ENCODE measurements at places on chromosomes 7 and 10.

GRCh38 chr7:49150486-49150885, 226.1 kb downstream of the CDC14C start:
- no peak for DNase-seq

DNA sequence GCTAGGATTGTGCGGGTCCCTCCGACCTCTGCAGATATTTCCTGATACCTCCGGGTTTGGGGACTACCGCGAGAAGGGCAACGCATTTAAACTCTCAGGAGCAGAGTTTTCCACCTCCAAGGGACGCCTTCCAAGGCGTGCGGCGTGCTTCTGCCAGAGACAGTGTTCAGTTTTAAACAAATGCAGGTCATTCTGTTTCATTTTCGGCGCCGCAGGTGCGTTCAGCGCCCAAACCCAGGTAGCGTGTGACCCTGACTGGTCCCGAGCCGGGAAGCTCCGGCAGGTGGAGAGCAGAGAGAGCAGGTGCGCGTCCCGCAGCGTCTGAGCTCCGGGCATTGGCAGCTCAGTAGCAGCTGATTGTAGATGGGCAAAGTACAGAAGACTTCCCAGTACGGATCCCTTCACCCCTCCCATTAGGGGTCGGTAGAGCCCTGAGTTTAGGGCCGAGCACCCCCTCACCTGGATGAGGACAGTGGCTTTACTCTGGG, 1.4 kb upstream of the CYP26A1 start:
- DNase-seq, result no peak

- DNase-seq, result no peak
These were observed 153.3 kb downstream of the ELMO1 start for GRCh38 chr7:37295401-37295800.

DNA sequence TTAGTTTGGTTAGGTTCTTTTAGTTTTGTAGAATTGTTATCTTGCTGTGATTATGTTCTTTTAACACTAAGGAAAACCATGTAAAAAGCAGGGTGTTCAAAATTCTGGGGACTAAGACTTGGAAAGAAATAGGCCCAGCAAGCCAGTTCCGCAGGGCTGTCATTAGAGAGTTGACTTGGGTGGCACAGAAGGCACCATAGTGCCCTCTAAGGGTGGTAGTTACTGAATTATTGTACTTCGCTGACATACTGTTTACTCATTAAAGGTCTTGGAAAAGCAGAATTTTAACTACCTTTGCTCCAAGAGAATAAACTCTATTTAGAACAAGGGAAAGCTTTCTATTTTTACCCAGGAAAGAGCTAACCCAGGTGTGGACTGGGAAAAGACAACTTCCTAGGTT, 86.5 kb downstream of the OTUD1 start:
- DNase-seq, result no peak

DNA sequence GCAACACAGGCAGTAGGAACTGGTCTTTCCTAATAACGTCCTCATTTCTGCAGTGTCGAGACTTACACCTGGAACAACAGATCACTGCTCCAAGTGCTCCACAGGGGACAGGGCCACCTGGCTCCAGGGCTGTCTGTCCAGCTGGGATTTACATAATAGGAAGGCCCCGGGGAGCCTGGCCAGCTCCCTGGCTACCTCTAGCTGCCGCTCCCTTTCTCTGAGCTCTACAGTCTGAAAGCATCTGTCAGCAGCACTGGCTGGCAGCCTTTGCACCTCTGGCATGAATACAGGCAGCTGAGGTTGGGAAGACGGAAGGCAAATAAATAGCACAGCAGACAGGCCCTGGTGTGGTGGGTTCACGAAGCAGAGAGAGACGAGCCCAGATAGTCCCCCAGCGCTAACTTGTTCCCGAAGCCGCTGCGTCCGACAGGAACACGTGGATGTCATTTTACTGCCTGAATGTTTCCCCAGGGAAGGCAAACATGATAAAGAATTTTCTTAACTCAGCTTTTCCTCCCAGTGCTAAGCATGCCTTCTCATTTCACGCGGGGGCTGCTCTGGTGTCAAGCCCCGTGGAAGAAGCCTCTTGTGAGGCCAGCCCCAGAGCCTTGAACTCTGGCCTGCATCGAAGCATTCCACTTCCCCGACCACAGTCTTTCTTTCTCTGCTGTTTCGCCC, 105.4 kb downstream of the ITIH5 start:
- DNase-seq, result no peak

- DNase-seq, result no peak
These were observed 761.9 kb downstream of the TYW1 start for GRCh38 chr7:67758551-67758950.

- DNase-seq, result no peak
These were observed 21.5 kb downstream of the AKR1C8 start for GRCh38 chr10:5163487-5163886.

- DNase-seq, result no peak
These were observed 162.3 kb downstream of the SKIDA1 start for GRCh38 chr10:21363092-21363730.

DNA sequence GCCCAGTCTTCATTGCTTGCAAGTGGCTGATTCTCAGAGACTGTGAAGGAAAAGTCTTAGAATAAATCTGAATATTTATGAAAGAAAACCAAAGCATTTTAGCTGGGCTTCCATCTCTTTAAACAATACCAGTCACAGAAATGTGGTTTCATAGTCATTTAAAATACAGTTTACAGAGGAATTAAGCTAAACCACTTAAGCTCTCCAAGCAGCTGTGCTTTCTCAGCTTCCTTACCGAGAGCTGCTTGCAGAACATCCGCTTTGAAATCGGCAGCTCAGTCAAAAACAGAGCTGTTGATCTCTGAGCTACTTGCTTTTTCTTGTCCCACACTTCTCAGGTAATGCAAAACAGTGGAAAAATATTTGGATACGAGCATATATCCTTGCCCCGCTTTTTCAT, 134.5 kb downstream of the DYNC1I1 start:
- no peak for DNase-seq

DNA sequence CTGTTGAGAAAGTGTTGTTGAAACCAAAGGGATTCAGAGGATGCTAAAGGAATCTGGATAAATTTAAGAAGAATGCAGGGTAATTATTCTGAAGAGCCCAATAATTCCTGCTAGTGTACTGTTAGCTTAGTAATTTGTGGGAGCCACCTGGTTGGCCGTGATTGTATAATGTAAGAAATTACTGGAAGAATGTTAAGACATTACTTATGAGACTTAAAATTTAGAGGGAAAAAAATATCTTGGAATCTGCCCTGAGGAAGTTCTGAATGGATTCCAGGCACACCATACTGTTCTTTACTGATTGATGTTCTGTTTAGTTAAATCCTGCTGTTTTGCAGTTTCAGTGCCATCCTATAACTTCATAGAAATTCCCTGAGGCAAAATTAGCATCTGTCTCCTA, 155.0 kb upstream of the RHOBTB1 start:
- no peak for DNase-seq

- DNase-seq, result no peak
These were observed 92.8 kb downstream of the PAXIP1 start for GRCh38 chr7:154910125-154910524.

DNA sequence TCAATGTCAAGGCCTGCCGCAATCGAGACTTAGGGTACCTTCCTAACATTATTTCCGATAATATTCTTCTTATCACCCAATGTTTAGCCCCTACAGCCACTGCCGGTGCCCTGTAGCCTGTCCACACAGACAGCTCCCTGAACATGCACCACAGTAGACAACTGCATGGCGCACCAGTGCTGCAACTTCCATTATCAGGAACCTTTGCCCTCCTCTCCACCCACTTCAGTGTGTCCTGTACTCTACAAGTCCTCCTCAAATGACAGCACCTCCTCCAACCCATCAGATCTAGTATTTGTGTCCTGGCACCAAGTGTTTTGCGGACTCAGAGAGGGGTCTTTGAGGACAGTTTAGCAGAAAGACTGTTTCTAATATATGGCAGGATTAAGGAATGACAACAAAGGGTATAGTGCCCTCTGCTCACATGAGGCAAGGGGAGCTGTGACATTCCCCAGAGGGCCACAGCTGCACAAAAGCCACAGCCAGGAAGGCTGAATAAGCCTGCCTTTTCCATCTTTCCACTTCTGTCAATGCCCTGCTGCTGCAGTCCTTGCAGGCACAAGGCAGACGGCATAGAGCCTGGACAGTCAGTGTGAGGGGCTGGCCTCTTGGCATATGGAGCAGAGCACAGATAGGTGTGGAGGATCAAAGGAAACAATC, 335.4 kb downstream of the PARD3 start:
- DNase-seq, result no peak

- DNase-seq, result no peak
These were observed 1046.2 kb downstream of the XPNPEP1 start for GRCh38 chr10:108877095-108877561.

DNA sequence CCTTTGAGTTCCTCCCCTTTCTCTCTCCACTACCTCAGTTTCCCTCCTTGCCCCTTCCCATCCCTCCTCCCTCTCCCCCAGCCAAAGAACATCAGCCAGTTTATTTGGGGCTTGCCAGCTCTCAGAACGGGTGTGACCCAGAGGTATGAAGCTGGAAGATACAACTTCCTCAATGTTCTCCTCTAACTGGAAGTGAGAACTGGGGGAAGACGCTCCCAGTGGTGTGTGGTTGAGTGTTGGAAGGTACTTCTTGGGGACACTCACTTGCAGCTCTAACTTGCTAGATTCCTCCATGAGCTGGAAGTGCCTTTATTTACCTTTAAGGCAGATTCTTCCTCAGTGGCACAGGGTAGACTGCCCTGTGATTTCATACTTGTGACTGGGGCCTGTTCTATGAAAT, 110.5 kb upstream of the HABP2 start:
- no peak for DNase-seq

DNA sequence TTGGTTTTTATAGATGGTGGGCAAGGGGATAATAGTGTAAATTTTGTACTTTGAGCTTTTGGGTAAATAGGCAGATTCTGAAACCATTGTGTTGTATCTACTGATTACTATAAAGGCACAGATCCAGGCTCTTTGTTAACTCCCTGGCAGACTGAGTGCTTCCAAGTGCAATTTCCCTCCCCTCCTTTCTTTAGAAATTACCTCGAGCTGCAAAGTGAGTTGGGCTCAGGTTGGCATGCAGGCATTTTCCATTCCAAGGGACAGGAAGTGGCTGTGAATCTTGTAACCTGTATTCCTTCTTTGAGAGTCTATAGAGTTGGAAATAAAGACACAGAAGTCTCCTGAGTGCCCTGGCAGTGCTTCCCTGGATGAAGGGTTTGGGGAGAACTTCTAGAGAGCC, 494.2 kb upstream of the GALNT17 start:
- DNase-seq, result no peak
